Pancreas (tissue), 10 donors: ENCODE measurements at places on chromosomes 12 and 14. TPM values are rescaled to one million over a fixed set of nuclear protein-coding genes. Genes with fewer than 3 reads are reported as not detected.

PLEKHD1 gene
- not detected for total RNA-seq

FAM186B gene
- total RNA-seq = 0.49 TPM

SLCO1B3 gene
- total RNA-seq = not detected

C12orf60 gene
- total RNA-seq = 0.28 TPM

GPD1 gene
- 0.82 TPM for total RNA-seq

DNA sequence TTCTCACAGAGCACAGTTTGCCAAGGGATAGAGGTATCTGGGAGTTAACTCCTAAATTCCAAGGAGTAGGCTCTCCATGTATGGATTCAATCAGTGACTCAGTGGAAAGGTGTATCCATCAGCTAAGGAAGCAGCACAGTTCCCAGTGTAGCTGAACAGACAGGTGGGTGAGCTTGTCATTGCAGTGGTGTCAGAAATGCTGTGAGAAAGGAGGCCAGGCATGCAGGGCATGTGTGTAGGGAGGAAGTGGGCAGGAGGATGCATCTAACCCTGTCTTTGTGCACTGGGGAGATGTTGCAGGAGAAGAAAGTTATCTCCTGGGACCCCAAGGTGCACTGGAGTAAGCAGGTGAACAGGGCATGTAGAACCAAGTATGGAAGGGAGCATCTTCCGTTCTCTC lies 539.0 kb downstream of the VRK1 start:
- no peak for DNase-seq

- DNase-seq = no peak
Measured at GRCh38 chr14:76926521-76927251, 100.5 kb downstream of the LRRC74A start.

DNA sequence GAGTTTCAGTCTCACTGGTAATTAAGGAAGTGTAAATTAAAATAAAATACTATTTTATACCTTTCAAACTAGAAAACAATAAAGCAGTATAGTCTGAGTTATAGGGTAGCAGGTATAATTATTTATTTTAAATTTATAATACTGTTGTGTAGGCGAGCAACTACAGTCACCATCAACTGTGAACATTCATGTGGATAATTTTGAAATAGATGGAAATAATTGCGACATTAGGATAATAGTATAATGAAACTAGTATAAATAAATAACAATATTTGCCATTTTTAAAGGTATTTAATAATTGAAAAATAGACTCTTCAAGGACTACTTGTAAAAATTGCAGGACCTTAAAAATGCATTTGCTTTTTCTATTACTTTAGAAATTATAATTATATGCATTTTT lies 3.8 kb upstream of the DYRK4 start:
- DNase-seq = no peak

DNA sequence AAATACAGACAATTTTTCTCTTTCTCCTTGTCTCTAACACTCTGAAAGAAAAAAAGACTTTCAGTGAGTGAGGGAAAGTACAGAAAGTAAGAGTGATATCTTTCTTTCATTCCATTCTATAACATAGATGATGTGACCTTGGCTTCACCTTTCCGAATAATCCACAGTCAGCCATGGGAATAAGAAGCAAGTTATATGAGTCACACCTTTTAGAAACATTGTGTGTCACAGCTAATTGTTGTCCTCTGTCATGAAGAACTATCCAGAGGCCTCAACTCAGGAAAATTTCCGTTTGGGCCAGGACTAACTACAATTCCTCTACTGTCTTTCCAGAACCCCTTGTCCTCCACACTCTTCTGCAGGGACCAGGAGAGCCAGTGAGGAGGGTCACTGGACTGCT lies 209.7 kb upstream of the FAR2 start:
- DNase-seq = no peak

DNA sequence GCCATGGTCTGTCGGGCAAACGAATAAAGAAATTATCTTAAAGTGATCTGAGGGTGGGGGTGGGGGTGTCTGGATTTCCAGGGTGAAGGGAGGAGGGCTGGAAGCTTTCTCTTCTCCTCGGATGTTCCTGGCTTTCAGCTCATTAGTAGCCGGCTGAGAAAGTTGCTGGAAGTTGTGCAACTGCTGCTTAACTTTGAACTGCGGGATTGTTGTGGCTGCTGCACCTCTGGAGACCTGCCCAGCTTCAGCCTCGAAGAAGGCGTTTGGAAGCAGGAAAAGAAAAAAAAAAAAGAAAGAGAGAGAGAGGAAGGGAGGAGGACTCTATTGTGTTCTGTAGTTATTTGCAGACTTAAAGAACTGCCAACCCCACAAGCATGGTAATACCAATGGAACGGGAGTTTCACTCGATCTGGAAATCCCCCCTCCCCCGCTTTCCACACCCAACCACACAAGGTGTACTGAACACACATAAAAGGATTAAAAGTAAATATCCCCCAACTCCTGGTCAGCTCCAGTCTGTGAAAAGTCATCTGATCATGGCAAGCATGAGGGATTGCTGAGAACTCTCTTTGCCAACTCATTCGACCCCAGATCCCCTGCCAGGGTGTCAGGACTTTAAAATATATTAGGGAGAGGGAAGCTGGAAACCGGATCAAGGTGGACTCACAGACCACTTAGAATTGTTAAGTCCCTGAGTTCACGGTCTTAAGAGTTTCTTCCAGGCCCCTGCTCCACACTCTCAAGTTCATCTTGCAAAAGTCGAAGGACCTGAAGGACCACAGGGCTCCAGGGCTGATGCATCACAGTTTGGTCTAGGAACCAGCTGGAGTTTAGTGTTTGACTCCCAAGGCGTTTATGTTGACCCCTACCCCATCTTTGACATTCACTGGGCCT lies at the start of gene RASSF9:
Gene RASSF9 (minus strand): TSS at position 213 of the 894 bp plus-strand sequence. CDS start 208 bp downstream, at position 5.
- DNase-seq = peak; percentile 71

- no peak for DNase-seq
Measured at GRCh38 chr12:41442896-41443295, 254.8 kb downstream of the PDZRN4 start.

- no peak for DNase-seq
Measured at GRCh38 chr14:44010595-44010994, 496.5 kb downstream of the FSCB start.

DNA sequence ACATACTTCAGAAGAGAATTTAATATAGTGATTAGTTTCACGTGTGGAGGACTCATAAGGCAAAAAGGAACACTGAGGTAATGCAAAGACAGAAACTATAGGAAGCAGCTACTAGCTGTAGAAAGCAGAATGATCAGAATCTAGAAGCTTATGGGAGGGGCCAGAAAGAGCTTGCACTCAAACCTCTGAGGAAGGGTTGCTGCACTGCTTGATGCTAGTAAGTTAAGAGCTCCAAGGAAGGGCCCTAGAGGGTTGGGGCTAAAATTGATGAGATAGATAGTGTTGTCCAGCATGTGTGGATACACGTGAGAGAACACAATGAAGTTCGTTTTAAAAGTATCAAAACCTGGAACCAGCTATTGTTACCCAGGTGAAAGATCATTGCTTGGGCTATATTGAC lies 311.1 kb downstream of the SLC6A15 start:
- DNase-seq = no peak

GRCh38 chr12:32444895-32445294 lies 45.5 kb downstream of the FGD4 start:
- peak; percentile 26 for DNase-seq

- DNase-seq = no peak
Measured at GRCh38 chr12:3972576-3972975, 99.4 kb upstream of the PARP11 start.
